ENCODE measurements at places on chromosomes 2 and 18.

GRCh38 chr2:37800176-37800858, 124.8 kb upstream of the RMDN2 start:
- peak; percentile 54 for DNase-seq

DNA sequence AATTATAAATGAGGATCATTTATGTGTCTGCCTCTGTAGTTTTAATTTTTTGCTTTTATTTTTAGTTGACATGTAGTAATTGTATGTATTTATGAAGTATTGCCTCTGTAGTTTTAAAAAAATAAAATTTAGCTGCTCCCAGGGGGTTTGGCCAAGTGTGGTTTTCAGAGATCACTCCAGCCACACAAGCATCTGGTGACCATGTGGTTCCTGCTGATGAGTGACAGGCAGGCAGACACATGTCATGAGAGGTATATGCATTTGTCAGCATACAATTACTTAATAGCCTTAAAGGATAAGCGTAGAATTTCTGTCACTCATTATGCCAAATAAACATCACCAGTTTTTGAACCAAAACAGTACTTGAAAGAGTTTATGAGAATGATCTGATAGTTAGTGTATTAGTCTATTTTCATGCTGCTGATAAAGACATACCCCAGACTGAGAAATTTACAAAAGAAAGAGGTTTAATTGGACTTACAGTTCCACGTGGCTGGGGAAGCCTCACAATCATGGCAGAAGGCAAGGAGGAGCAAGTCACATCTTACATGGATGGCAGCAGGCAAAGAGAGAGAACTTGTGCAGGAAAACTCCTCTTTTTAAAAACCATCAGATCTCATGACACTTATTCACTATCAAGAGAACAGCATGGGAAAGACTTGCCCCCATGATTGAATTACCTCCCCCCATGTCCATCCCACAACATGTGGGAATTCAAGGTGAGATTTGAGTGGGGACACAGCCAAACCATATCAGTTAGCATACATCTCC, 29.6 kb downstream of the MREG start:
- peak; percentile 18 for DNase-seq

- DNase-seq = peak; percentile 70
These were observed 30.0 kb downstream of the IL1R2 start for GRCh38 chr2:102021779-102022178.

DNA sequence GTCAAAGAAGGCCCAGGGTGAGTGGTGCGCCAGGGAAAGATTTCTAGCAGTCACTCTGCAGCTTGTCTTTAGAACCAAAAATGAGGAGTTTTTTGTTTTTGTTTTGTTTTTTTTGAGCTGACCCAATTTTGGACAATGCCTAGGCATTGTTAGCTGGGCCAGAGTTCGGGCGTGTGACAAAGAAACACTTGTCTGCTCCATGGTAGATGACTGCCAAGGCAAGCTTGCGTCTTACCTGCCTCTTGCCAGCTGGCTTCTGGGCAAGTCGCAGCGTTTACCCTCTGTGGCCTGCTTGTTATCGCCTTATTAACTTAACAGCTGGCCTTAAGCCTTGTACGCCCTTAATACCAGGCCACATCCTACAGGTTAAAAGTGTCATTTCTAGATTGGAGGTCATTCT, 114.3 kb downstream of the GALNT1 start:
- DNase-seq = no peak

GRCh38 chr2:201773990-201774389, 6.7 kb downstream of the ALS2 start:
- no peak for DNase-seq

Data from fibroblast of skin of right biceps (primary cell).